ENCODE measurements at places on chromosomes 16 and 17.

GRCh38 chr16:68517606-68518166 lies 21.4 kb upstream of the ZFP90 start:
- DNase-seq, result no peak

GRCh38 chr17:18043491-18043890 lies 4.3 kb downstream of the GID4 start:
- DNase-seq, result peak; percentile 24

DNA sequence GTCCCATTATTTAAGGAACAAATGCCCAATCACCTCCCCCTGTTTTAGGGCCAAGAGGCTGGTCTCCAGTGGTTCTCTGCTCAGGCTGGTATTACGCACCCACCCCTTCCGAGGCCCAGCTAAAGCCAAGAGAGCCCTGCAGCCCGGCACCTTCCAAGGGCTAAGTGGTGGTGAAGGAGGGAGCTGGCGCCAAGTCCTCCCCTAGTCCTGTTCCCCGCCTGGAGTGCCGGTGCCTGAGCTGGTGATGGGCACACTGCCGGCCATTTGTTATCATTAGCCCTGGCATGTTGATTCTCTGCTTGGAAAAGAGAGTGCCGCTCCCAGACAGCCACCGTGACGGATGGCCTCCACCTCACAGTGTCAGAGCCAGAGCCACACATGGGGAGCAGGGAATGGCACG lies 31.9 kb downstream of the GRIN2C start:
- DNase-seq, result no peak

- DNase-seq, result peak; percentile 29
Measured at GRCh38 chr17:36592316-36592715, 637 bp downstream of the DHRS11 start.

DNA sequence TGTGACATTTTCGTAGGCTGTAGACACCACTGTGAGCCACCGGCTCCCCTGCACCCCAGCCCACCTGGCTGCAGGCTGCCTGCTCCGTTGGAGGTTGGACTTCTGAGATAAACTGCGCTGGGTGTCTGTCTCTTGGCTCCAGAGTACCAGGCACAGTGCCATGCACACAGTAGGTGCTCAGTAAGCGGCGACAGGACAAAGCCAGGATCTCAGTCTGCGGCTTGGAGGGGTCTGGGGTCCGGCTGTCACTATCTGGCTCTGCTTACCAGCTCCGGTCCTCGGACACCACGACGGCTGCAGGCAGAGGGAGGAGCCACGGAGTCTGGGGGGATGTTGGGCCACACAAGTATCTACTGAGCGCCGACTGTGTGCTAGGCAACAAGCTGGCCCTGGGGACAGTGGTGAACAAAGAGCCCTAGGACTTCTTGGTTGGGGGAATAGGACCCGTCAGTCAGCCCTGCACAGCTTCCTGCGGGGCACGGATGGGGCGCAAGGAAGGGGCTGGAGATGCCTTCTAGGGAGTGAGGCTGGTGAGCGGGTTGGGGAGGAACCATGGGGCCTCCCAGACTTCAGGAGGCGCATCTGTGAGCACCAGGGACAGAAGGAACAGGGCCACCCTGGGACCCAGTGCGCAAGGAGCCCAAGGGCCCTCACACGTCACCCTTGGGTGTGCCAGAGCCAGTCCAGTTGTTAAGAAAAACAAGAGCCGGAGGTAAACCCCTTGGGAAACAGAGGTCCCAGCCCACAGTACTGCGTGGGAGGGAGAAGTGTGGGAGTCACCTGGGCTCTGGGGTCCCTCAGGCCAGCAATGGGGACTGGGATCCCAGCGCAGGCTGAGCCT lies 17.3 kb downstream of the JPH3 start:
- DNase-seq, result no peak

DNA sequence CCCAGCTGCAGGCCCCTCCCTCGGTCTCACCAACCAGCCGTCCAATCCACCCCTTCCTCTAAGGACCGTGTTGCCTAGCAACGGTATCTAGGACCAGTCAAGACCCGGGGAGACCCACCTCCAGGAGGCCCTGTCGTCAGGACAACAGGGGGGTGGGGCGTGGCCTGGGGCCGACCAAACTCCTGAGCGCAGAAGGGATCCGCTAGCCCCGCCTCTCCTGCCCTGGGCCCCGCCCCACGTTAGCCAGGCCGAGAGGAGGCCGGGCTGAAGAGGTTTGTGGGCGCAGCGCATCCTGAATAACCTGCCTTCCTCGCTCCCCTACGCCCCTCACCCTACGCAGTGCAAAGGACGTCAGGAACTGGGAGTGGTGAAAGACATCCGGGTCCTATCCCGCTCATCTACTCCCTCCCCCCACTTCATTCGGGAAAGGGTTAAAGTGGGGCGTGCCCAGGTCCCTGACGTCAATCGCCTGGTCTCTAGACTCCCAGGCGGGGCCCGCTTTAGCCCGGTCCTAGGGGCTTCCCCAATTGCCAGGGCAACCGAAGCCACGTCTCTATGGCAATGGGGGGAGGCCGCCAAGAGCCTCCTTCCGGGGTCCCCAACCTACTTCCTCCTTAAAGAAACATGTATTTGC lies 14.7 kb downstream of the DLG4 start:
- peak; percentile 93 for DNase-seq

DNA sequence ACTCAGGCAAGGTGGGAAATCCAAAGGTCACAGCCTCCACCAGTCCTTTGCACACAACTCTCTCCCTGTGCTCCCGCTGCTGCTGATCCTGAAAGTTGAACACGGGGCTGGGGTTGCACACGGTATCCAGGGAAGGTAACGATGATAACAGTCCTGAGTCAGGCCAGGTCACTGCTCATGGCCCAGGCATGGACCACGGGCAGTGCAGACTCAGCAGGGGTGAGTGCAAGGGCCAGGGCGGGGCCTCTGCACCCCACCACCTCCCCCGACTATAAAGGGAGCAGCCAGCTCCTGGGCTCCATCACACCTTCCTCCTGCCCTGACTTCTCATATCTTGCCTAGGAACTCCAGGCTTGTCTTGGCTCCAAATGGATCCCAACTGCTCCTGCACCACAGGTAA lies at the start of gene MT1B:
Gene MT1B, plus strand, starts transcription at position 301 of the 400 bp plus-strand sequence. Its CDS starts 68 bp downstream, at position 369.
- DNase-seq, result no peak

- DNase-seq, result peak; percentile 72
Measured at GRCh38 chr17:77372444-77373298, 231.9 kb downstream of the SEC14L1 start.

GRCh38 chr16:50584033-50584722 lies 36.0 kb downstream of the NKD1 start:
- DNase-seq, result no peak

GRCh38 chr16:75570396-75571065 lies 4.4 kb downstream of the GABARAPL2 start:
- peak; percentile 46 for DNase-seq

- DNase-seq, result no peak
Measured at GRCh38 chr17:44398692-44399691, 9.5 kb upstream of the ITGA2B start.

DNA sequence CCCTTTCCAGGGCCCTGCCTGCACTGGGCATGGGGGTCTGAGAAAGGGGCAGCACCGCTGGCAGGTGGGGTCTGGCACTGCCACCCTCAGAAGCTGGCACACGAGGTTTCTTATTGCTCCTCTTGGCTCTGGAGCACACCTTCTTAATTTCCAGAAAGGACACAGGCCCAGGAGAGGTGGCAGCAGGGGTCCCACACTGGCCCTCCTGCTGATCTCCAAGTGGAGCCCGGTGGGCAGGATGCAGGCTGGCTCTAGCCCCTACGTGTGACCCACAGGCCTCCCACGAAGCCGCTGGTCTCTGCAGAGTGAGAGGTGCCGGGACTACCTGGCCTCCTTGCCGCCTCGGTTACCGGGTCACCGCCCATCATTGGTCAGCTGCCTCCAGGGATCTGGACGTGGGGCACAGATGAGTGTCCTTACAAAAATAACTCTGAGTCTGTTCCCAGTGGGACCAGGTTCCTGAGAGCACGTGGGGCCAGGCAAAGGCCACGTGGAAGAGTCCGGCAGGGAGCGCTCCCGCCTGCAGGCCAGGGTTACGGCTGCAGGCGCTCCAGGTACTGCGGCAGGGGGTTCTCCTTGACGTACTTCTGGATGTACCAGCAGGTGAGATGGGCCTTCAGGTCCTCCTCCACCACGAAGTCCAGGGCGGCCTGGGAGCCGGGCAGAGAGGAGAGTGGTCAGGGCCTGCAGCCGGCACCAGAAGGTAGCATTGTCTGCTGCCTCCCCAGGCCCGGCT lies 10.3 kb downstream of the NATD1 start:
- no peak for DNase-seq

- DNase-seq, result no peak
Measured at GRCh38 chr17:57530508-57530907, 214.6 kb downstream of the CCDC182 start.

GRCh38 chr17:51746421-51746820 lies 412.1 kb downstream of the CA10 start:
- no peak for DNase-seq

- no peak for DNase-seq
Measured at GRCh38 chr17:32593003-32593402, 106.2 kb downstream of the CDK5R1 start.

DNA sequence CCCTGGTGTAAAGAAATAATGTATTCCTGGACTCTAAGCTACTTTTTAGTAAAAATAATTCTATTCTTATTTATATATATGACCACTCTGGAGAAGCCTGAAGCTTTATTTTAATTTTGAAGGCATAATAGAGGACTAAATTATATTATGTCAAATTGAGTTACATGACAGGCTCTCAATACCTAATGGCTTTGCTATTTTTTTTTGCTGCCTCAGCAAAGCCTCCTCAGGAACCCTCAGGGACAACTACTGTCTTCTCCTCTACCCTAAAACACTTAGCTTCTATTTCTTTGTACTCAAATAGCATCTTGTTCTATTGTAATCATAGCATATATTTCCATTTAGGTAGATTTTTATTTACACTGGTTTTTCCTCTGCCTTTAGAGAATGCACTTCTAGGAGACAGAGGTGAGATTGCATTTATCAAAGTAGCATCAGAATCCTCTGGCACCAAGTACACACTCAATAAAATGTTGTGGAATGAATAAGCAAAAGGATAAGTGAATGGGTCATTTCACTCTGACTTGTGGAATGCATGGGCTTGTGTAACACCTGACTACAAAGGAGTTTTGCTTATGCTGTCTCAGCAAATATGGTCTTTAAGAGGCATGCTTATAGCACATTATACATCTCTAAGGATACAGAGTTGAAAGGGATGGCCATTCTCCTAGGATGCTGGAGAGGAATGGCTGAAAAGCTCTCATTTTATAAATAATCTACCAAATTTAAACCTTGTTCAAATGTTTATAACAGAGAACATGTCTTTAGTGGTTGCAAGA lies 605.2 kb downstream of the KCNJ2 start:
- no peak for DNase-seq

DNA sequence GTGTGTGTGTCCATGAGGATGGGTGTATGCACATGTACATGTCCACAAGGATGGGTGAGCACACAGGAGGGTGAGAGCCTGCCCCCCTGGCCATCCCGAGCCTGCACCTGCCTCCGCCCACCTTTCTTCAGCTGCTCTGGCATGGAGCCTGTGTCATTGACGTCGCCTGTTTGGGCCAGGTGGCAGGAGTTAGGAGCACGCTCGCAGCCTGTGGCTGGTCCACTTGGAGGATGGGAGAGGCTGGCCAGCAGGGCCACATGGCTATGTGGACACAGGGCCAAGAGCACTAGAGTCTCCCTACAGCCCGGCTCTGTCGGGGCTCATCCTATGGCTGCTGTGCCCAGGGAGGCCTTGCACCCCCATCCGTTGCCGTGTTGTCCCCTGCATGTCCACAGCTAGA lies 21.4 kb downstream of the BAHCC1 start:
- no peak for DNase-seq

DNA sequence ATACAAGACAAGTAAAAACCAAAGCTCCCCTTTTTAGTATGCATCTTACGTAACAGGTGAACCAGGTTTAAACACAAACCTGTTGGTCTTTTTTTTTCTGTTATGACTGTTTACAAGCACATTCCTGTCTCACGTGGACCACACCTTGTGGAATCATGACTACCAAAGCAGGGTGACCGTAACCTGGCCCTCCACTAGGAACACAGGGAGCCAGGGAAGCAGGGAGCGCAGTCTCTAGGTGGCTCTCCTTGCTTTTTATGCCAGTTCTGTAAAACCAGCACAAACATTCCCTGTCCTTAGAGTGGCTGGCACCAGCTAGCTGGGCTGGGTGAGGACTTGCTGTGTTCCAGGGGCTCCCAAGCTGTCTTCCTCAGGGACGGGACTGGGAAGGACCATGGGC lies 44.1 kb downstream of the DDX19A start:
- DNase-seq, result no peak

GRCh38 chr16:63789603-63790002 lies 1332.3 kb downstream of the CDH11 start:
- DNase-seq, result peak; percentile 70

- DNase-seq, result no peak
Measured at GRCh38 chr17:46154151-46154816, 38.9 kb downstream of the KANSL1 start.

GRCh38 chr16:86035906-86036305 lies 136.9 kb downstream of the IRF8 start:
- no peak for DNase-seq

DNA sequence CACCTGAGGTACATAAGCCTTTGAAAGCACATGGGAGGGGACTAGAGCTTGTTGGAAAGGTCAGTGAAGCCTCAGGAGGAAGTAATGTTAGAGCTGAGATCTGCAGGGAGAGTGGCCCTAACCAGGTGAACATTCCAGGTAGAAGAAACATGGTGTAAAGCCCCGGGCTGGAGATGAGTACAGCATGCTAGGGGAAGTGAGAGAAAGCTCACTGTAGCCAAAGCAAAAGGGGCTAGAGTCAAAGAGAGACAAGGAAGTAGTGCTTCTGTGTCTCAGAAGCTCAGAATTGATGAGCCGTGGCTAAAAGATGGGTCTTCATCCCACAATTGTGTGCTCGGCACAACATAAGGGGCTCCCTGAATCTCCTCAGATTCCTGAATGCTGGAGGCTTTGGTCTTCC lies 481.8 kb downstream of the XYLT1 start:
- no peak for DNase-seq

GRCh38 chr16:88703486-88704309 lies 2.5 kb downstream of the RNF166 start:
- DNase-seq, result peak; percentile 38

GRCh38 chr16:66020642-66021041 lies 345.8 kb upstream of the CDH5 start:
- no peak for DNase-seq
